ENCODE measurements at places on chromosomes 5 and 9.

- H3K27ac ChIP-seq, result no peak overlapping the region
- peak overlapping the region; percentile 74 for H3K4me3 ChIP-seq
- H3K27me3 ChIP-seq, result no peaks in the 10 kb centered on the region
Measured at GRCh38 chr9:129352146-129352865, 174.2 kb upstream of the IER5L start.

DNA sequence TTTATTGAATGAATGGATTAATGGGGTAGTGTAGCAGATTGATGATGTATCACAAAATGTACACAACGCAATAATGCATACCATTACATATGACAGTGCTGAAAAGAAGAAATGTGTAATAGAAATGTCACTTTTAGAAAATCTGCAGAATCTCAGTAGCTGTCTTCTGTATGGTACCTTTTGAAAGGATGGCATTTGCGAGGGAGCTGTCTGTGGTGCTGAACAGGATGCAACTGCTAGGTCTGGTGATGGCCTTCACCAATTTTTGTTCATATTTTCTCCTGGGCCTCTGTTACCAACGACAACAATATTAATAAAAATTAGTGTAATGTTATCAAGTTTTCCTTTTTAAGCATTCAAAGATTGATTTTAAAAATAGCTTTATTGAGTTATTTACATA lies 36.2 kb upstream of the OTULIN start:
- H3K27ac ChIP-seq, result no peak overlapping the region
- H3K27me3 ChIP-seq, result no peaks in the 10 kb centered on the region
- DNase-seq, result no peak
- no peaks in the 10 kb centered on the region for H3K36me3 ChIP-seq
- no peaks in the 10 kb centered on the region for H3K4me1 ChIP-seq

DNA sequence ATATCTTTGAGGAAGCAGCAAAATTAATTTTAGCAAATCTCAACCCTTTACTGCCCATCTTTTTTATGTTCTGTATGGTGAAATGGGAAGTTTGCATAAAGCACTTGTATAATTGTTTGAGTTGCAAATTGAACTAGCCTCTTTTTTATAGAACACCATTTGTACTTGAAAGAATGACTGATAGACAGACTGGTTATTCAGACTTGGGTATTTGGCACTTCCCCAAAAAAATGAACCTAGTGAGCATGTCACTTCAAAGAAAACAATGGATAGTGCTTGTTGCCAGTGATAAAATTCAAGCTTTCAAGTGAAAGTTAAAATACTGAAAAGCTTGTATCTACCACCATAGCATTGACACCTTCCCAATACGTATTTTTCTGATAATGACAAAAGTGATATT lies 115.8 kb downstream of the ERCC6L2 start:
- DNase-seq, result no peak
- H3K36me3 ChIP-seq, result no peaks in the 10 kb centered on the region
- no peaks in the 10 kb centered on the region for H3K27me3 ChIP-seq
- peaks cover 15% of the 10 kb centered on the region for H3K4me1 ChIP-seq
- H3K27ac ChIP-seq, result no peak overlapping the region

GRCh38 chr9:93648181-93648580 lies 71.8 kb downstream of the PHF2 start:
- peaks cover 25% of the 10 kb centered on the region for H3K36me3 ChIP-seq
- H3K4me1 ChIP-seq, result peaks cover 2% of the 10 kb centered on the region
- H3K27ac ChIP-seq, result no peak overlapping the region
- H3K4me3 ChIP-seq, result no peak overlapping the region

DNA sequence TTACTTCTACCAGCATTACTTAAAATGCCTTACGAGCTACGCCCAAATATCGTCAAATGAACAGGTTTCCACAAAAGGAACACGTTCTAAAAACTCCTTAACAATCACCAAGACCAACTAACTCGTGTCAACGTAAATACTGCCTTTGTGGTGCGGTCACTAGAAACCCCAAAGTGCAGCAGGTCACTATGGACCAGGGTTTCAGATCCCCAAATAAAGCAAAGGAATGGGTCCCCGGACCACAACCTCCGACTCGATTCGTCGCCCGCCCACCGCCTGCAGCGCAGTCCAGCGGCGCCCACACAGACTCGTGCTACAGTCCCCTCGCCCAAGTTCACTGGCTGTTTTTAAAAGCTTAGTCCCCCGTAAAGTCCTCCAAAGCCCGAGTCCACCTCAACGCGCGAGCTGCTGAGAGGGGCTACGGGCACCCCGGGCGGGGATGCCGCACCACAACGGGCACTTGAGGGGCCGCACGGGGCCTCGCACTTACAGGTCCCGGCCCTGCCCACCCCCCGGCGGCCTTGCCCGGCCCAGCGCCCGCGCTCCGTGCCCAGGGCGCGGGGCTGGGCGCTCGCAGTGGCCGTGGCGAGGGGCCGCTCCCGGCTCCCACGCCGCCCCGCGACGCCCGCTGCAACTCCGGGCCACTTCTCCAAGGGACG lies 1.1 kb downstream of the NFIB start:
- DNase-seq, result peak; percentile 83
- H3K27me3 ChIP-seq, result no peaks in the 10 kb centered on the region
- peaks cover 30% of the 10 kb centered on the region for H3K4me1 ChIP-seq
- H3K36me3 ChIP-seq, result no peaks in the 10 kb centered on the region
- H3K27ac ChIP-seq, result peak overlapping the region; percentile 88

GRCh38 chr5:80620211-80620610 lies 34.2 kb upstream of the MSH3 start:
- H3K36me3 ChIP-seq, result no peaks in the 10 kb centered on the region
- no peak overlapping the region for H3K4me3 ChIP-seq
- peak; percentile 51 for DNase-seq
- no peaks in the 10 kb centered on the region for H3K4me1 ChIP-seq

- no peak overlapping the region for H3K27ac ChIP-seq
- no peak for DNase-seq
- no peak overlapping the region for H3K4me3 ChIP-seq
- no peaks in the 10 kb centered on the region for H3K36me3 ChIP-seq
Measured at GRCh38 chr9:23830929-23831730, 5.1 kb upstream of the ELAVL2 start.

- no peaks in the 10 kb centered on the region for H3K27me3 ChIP-seq
- DNase-seq, result no peak
- H3K4me1 ChIP-seq, result no peaks in the 10 kb centered on the region
- H3K4me3 ChIP-seq, result no peak overlapping the region
- H3K27ac ChIP-seq, result no peak overlapping the region
Measured at GRCh38 chr5:86127696-86128095, 490.0 kb upstream of the COX7C start.

GRCh38 chr5:149100331-149100730 lies 37.5 kb upstream of the SH3TC2 start:
- H3K27me3 ChIP-seq, result peaks cover 4% of the 10 kb centered on the region
- no peak overlapping the region for H3K4me3 ChIP-seq
- H3K27ac ChIP-seq, result no peak overlapping the region
- no peaks in the 10 kb centered on the region for H3K36me3 ChIP-seq
- no peaks in the 10 kb centered on the region for H3K4me1 ChIP-seq
- DNase-seq, result no peak

- H3K36me3 ChIP-seq, result no peaks in the 10 kb centered on the region
- no peak overlapping the region for H3K27ac ChIP-seq
- H3K4me3 ChIP-seq, result no peak overlapping the region
- peak; percentile 50 for DNase-seq
Measured at GRCh38 chr9:133490865-133491655, 12.2 kb upstream of the SLC2A6 start.

DNA sequence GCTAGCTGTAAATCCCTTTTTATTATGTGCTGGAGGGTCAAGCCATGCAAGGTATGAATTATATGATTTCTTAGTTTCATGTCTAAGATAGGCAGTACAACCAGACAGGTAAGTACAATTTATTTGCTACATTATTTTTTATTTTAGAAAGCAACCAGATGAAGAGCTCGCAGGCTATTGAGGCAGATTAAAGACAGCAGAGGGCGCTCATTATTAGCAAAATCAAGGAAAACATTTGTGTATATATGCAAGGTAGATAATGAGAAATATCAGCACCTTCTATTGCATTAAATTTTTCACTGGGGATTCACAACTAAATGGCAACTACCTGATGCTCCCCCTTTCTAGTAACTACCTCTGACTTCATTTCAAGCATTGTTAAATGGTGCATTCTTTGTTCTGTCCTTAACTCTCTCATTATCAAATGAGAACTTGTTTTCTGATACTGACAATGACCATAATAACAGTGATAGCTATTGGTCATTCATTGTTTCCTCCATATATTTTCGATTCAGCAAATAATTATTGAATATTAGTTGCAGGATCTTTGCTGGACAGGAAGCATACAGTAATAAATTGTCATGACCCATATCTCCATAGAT lies 8.6 kb downstream of the SCGB3A2 start:
- DNase-seq, result no peak
- H3K27ac ChIP-seq, result no peak overlapping the region

DNA sequence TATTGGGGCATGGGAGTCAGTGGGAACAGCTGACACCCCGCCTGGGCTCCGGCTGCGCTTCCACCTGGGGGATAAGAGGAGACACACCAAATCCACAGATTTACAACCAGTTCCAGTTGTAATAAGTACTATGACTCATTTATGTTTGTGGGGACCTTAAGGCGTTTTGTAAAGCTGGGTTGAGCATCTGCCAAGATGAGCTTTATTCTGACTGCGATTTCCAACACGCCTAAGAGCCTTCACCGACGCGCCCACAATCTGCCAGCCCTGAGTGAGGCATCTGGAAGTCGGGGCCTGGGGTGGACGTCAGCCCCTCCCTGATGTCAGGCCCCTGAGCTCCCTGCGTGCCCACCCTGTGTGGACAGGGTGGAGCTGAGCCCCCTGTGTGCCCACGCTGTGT lies 14.3 kb upstream of the LHX3 start:
- H3K36me3 ChIP-seq, result peaks cover 22% of the 10 kb centered on the region
- DNase-seq, result no peak
- H3K4me3 ChIP-seq, result no peak overlapping the region
- no peak overlapping the region for H3K27ac ChIP-seq
- no peaks in the 10 kb centered on the region for H3K27me3 ChIP-seq

- peaks cover 7% of the 10 kb centered on the region for H3K27me3 ChIP-seq
- no peak overlapping the region for H3K27ac ChIP-seq
- no peaks in the 10 kb centered on the region for H3K36me3 ChIP-seq
- no peak overlapping the region for H3K4me3 ChIP-seq
Measured at GRCh38 chr9:135990468-135991429, 29.6 kb upstream of the UBAC1 start.
